Cardiac fibroblast (primary cell): ENCODE measurements at places on chromosomes 12 and 14.

GRCh38 chr14:61766151-61766550 is 3.9 kb downstream of the SNAPC1 start:
- no peak for DNase-seq

- DNase-seq: no peak
Measured at GRCh38 chr12:11609045-11609444, 40.4 kb upstream of the ETV6 start.

DNA sequence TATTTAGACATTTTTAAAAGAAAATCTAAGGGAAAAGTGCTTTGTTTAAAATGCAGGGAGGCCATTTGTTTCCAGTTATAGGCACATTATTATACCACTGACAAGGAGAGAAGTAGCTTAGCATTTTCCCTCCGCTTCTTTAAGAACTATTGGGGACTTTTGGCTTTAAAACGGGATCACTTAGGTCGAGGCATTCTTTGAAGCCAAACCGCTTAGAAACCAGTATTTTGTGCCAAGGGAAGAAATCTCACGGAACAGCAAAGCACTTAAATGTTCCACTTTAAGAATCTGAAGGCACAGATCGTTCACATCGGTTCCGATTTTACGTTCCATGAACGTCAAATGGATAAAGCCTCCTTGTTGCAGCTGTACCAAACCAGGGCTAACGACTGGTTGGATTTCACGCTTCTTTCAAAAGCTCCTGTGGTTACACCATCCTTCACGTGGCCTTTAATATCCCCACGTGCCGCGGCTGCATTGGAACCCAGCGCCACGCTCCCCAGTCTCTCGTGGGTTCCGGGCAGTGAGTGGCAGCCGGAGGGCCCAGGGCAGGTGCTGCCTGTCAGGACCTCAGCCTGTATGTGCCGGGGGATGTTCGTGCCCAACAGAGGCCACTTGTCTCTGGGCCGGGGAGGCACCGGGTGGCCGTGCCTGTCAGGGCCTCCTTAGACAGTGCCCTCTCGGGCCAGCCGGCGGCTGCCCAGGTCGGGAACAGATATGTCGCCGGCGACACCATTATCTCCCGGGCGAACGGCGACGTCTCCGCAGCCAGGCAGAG is 195.4 kb downstream of the KIF26A start:
- DNase-seq: no peak

- no peak for DNase-seq
Measured at GRCh38 chr14:63006531-63006930, 38.7 kb downstream of the KCNH5 start.

- peak; percentile 96 for DNase-seq
Measured at GRCh38 chr12:127559349-127560040, 707.5 kb upstream of the TMEM132C start.

DNA sequence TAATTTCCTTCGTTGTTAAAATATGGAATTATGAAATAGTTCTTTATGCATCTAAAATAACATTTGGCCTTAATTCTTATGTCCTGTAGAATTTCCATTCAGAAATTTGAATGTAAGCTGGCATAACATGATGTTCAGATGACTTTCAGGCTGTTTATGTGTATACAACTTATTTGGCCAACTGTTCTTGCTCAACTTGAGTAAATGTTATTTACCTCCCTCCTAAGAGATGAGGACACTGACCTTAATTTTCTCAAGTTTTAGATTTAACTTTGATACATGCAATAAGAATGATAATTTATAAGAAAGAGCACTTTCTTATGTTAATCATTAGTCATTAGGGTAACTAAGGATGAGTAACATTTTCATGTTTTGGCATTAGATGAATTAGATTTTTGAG is 365.4 kb downstream of the AEBP2 start:
- no peak for DNase-seq
